CD4-positive, alpha-beta T cell treated with Interleukin-4 for 1 hour (primary cell): ENCODE measurements at places on chromosomes 1 and 21.

DNA sequence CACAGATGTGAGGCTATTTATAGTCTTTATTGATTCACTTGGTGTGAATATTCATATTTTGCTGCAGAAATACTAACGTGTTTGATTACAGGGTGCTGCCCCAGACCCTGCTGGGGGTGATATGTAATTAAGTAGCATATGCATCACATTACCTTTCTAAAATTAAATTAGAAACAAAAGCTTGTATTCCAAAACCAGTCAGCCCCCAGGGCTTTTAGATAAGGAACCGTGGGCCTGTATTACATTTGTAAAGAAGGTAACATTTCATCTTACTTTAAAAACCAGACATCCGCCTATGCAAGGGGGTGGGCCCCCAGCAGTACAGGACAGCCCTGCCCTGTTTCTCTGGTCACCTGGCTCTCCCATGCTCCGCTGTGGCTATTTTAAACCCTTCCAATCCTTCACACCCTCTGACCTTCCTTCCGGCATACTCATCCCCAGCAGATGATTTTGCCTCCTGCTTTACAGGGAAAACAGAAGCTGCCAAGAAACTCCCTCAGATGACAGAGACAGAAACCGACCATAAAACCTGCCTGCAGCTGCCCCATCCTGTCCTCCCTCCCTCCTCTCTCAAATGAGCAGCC is 22.0 kb upstream of the KCNC4 start:
- no peak for DNase-seq

- DNase-seq = no peak
Observed at GRCh38 chr1:59165353-59165752, 131.5 kb upstream of the FGGY start.

DNA sequence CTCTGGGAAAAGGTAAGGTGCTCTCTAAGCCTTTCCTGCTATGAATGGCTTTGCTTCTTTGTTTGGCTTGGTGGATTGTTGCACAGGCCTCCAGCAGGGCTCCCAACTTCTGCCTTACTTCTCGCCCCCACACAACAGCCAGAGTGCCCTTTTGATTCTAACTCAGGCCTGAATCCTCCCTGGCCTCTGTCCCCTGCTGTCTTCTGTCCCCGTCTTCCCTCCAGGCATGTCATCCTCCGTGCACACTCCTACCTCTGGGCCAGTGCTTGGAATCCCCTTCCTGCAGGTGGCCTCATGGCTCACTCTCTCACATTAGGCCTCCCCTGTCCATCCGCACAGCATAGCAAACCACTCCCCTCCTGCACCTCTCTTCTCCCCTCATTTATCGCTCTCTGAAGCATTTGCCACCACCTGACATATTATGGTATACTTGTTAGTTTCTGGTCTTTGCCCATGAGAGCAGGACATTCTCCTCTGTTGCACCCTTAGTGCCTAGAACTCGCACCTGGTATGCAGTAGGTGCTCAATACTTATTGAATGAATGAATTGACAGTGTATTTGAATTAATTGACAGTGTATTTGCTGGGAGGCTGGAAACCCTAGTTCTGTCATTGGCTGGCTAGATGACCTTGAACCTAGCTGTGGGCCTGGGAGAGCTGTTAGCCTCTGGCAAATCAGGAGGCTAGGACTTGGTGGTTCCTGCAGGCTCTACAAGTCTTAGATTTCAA is 2.9 kb downstream of the ZDHHC18 start:
- no peak for DNase-seq

DNA sequence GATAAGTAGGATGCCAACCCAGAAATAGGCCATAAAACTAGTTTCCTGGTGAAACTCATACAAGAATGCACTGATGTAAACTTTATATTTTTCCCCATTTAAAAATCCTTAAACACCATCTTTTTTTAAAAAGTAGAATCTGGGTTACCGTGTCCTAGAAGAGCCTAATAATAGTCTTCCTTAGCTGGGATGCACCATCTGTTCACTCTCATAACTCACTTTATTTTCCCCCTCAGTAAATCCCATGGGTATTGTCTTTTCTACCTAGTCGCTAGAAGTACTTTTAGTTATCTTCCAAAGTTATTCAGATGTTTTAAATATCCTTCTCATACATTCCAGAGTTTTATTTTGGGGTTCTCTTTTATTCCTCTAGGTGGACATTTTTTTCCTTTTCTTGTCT is 250.2 kb downstream of the PLA2G4A start:
- DNase-seq = no peak

- no peak for DNase-seq
Observed at GRCh38 chr1:175911138-175911537, 167.7 kb upstream of the TNR start.

DNA sequence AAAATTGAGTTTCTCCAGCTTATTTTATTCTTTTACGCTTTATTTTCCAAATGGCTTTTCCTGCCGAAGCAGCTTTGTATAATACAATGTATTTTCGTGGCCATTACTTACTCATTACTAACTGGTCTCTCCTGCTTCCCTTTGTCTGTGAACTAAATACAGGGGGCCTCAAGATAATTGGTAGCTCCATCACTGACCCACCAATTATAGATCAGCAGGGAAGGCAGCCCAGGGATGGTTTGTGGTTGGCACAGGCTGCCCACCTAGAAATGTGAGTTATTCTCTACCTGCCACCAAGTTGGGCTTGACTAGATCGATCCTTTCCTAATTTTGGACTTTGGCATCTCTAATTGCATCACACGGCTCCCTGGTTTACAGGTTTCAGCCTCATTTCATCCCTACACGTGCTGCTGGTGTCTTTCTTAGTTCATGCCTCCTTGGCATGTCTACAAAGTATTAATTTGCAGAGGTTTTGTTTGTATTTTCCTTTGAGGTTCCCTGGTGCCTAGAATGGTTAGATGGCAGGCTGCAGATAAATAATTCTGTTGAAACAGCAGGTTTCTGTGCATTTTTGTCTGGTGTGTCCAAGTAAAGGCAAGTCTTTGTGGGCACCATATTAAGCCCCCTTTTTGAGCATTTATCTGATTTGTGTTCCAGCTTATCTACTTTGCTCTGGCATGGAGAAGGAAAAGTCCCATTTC is 35.2 kb downstream of the PEX14 start:
- no peak for DNase-seq

DNA sequence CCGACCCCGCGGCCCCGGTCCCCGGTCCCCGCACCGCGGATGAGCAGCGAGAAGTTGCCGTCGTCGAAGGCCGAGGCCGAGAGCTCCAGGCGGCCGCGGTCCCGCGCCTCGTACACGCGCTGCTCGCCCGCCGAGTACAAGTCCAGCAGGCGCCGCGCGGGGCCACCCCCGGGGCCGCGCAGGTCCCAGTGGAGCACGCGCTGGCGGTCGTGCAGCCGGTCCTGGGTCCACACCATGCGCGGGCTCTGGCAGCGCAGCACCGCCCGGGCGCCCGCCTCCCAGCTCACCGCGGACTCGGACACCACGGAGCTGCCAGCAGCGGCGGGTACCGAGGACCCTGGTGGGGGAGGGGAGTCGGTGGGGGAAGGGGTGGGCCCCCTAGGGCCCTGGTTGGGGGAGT is 2.9 kb downstream of the MXRA8 start:
- no peak for DNase-seq

- no peak for DNase-seq
Observed at GRCh38 chr1:237042526-237042891, 525 bp downstream of the RYR2 start.

GRCh38 chr1:159890390-159890789 is 9.6 kb downstream of the CFAP45 start:
- DNase-seq = no peak

GRCh38 chr1:19921310-19921709 is 2.1 kb downstream of the PLA2G2E start:
- no peak for DNase-seq

DNA sequence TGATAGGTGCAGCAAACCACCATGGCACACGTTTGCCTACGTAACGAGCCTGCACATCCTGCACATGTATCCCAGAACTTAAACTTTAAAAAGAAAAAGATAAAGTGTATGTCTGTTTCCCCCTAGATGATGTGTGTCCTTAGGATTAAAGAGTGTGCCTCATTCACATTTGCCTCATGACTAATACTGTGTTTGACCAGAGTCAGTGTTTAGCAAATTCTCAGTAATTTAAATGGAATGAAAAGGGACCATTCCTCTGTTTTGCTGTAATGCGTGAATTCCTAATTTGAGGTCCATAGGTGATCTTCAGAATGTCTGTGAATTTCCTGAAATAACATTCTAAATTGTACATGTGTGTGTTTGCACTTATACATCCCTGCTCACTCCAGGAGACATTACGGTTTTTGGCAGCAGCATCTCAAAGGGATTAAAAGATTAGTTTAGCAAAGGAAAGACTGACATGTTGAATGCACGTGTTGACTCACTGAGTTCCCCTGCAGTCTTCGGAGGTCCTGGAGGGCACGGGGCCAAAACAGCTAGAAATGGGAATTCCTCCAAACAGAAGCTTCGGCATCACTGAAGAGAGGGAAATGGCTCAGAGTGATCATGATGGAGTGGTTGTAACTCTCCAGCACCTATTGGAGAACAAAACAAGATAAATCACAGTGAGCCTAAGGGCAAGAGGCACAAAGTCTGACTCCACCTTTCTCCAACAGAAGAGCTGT is 19.1 kb upstream of the SLC35F3 start:
- no peak for DNase-seq

DNA sequence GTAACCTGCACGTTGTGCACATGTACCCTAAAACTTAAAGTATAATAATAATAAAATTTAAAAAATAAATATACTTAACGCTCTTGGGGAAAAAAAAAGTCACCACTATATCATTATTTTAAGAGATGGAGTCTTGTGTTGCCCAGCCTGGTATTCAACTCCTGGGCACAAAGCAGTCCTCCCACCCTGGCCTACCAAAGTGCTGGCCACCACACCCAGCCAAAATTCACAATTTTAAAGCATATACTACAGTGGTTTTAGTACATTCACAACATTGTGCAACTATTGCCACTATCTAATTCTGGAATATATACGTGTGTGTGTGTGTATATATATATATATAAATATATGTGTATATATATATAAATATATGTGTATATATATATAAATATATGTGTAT is 5.9 kb downstream of the HMGN2 start:
- no peak for DNase-seq

- DNase-seq = peak; percentile 7
Observed at GRCh38 chr1:119294722-119295121, 73.9 kb upstream of the HAO2 start.

GRCh38 chr1:22112554-22112953 is 30.3 kb downstream of the WNT4 start:
- DNase-seq = no peak
